ENCODE measurements at places on chromosomes 6 and 20.

GRCh38 chr6:126616866-126617265, 277.0 kb downstream of the CENPW start:
- no peak for DNase-seq

- peak; percentile 34 for DNase-seq
Measured at GRCh38 chr6:106117579-106117978, 31.4 kb downstream of the PRDM1 start.

GRCh38 chr20:16693278-16693677, 36.5 kb upstream of the SNRPB2 start:
- no peak for DNase-seq

GRCh38 chr6:113693851-113694250, 163.3 kb upstream of the MARCKS start:
- no peak for DNase-seq

DNA sequence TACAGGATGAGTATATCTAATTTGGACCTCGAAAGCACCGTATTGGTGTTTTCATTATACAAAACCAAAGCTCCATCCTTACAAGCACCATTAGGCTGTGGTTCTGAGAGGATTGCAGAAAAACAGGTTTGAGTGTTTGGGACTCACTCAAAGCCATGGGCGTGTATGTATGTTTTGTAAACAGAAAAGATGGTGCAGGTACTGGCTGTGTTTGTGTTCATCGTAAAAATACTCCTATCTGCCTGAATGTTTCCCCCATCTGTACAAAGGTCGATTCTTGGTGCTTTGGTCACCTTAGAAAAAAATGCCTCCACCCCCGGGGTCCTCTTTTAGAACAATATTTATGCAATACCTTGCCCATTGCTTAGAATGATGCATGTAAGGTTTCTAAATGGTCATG, 286.6 kb downstream of the TSHZ2 start:
- no peak for DNase-seq

- no peak for DNase-seq
Measured at GRCh38 chr6:15336900-15337560, 91.2 kb downstream of the JARID2 start.

DNA sequence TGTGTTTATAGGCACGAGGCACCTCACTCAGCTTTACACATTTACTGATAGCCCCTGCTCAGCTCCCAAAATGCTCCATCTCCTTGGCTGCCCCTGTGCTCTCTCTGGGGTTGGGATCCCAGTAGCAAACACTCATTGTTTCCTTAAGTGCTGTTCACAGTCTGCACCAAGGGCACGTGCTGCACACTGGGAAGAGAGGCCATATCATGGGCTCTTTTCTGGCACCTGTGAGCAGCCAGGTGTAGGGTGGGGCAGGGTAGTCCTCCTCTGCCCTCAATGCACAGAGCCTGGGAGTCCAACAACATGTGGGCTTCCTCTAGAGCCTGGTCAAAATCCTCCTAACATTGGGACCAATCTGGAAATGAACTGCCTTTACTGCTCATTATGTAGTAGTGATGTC, 67.9 kb downstream of the BANF2 start:
- no peak for DNase-seq

GRCh38 chr6:113694278-113695077, 162.7 kb upstream of the MARCKS start:
- no peak for DNase-seq

GRCh38 chr6:141808662-141809061, 324.1 kb upstream of the GJE1 start:
- DNase-seq, result no peak

GRCh38 chr20:15814911-15815310, 758.3 kb downstream of the KIF16B start:
- DNase-seq, result no peak

GRCh38 chr20:38326309-38326708, 20.0 kb upstream of the LBP start:
- DNase-seq, result no peak

GRCh38 chr6:159196430-159196975, 27.3 kb downstream of the FNDC1 start:
- no peak for DNase-seq

DNA sequence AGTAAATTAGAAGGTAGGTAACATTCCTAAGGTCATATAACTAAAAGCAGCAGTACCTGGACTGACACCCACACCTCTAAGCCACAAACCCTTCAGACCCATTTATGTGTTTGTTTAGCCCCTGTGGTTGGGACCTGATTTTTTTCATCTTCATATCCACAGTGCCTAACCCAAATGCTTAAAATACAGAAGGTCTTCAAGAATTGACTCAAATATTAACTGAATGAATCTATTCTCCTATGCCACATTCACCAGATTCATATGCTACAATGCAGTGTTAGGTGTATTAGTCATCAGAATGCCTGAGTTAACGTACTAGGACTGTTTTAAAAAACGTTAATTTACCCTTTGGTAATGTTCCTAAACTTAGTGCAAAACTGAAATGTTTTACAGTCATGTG, 124.8 kb downstream of the AHI1 start:
- no peak for DNase-seq

DNA sequence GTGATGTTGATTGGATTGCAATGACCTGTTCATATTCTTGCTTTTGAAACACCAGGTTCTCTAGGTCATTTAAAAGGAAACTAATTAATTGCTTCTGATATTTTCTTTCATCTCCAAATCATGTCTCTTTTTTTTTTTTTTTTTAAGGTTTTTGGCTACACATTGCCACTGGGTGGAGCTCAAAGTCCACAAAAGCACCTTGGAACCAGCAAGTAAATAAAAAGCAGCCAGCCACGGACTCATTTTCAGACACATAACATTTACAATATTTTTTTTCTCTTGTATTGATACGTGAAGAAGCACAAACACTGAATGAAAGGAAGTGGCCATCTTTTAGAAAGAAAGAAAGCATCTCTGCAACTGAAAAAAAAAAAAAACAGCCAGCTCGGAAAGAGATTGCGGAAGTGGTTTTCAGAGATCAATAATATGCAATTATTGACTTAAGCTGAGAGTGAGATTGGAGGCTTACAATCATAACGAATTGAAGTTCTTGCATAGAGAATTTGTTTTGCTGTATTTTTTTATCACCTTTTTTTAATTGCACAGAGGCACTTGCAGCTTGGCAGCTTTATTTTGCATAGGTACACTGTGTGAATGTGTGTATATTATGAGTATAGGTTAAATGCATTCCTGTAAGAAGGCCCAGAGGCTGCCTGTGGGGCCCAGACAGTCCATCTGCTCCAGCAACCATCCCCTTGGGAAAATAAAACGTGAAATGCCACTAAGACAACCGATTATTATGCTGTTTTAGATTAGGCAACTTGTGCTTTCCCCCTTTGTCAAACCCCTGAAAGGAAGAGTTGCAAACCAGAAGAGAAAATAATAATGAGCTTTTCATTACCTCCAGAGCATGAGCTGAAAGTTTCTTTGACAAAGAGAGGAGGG, 28.2 kb downstream of the CGA start:
- no peak for DNase-seq

DNA sequence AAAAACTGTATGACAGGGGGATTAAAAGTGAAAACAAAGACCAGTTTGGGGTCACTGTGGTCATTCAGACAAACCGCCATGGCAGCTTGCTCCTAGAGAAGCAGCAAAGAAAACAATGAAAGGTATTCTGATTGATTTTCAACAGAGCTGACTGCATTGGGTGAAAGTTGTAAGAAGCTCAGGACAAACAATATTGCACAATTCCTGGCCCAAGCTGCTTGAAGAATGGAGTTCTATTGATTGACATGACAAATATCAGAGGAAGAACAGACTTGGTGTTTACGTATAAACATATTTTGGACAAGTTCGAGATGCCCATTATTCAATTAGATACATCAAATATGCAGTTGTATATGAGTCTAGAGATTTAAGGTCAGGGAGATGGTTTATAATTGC, 62.0 kb downstream of the TRIM38 start:
- no peak for DNase-seq

- no peak for DNase-seq
Measured at GRCh38 chr20:1992359-1993110, 1.3 kb downstream of the PDYN start.

GRCh38 chr20:53037621-53038020, 65.5 kb downstream of the TSHZ2 start:
- no peak for DNase-seq

- no peak for DNase-seq
Measured at GRCh38 chr20:11993886-11994461, 76.3 kb downstream of the BTBD3 start.

GRCh38 chr6:123211777-123212545, 215.9 kb downstream of the CLVS2 start:
- no peak for DNase-seq

- no peak for DNase-seq
Measured at GRCh38 chr20:55216525-55217242, 741.3 kb downstream of the DOK5 start.

DNA sequence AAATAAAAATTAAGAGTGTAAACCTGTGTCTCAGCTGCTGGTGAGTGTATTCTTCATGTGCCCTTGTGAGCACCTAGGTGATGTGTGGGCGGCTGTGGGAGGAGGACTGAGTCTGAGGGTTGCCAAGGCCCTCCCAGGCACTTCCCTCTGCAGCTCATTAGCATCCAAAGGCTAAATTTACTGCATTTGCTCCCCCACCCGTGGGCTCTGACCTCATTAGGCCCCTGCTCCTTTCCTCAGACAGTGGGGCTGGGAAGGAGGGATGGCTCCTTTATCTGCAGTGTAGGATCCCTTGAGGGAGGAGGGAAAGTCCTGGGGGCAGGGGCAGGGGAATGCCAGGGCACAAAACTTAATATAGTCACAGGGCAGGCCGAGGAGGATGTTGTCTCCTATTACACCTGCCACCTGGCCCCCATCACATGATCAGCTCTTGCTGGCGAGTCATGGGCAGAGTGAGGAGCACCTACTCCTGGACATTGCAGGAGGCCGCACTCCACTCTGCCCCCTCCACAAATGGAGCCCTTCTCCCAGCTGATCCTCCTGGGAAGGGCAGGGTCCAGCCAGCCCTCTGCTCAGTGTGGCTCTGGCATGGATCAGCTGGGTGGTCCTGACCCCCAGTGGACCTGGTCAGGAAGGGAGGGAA, 133.2 kb downstream of the MRPL14 start:
- no peak for DNase-seq

DNA sequence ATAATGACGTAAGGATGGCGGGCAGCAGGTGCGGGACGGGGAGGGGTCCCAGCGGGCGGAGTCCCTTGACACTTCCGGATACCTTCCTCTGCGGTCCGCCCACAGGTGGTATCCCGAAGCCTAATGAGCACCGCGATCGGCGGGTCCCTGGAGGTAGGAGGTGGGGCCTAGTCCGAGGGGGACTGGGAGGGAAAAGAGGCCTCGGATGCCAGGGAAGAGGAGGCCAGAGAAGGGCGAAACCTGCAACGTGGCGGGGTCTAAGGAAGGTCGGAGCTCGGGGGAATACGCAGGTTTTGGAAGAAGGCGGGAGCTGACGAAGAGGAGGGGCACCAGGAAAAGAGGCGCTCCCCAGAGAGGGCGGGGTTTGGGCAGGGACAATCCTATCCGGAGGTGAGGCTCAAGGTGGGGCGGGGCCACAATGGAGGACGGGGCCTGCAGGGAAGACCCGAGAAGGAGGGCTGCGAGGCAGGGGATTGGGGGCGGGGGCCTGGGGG, 3.7 kb downstream of the PRSS16 start:
- no peak for DNase-seq

DNA sequence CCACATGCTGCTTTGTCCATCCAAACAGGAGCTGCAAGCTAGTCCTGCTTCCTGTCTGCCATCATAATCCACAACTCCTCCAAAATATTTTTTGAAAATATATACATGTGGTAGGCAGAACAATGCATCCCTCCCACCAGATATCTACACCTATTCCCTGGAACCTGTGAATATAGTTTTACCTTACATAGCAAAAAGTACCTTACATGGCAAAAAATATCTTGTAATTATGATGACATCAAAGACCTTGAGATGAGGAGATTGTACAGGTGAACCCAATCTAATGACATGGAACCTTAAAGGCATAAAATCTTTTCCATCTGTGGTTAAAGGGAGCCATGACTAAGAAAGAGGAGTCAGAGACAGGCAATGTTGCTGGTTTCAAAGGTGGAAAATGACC, 15.3 kb upstream of the RGS17 start:
- DNase-seq, result no peak

DNA sequence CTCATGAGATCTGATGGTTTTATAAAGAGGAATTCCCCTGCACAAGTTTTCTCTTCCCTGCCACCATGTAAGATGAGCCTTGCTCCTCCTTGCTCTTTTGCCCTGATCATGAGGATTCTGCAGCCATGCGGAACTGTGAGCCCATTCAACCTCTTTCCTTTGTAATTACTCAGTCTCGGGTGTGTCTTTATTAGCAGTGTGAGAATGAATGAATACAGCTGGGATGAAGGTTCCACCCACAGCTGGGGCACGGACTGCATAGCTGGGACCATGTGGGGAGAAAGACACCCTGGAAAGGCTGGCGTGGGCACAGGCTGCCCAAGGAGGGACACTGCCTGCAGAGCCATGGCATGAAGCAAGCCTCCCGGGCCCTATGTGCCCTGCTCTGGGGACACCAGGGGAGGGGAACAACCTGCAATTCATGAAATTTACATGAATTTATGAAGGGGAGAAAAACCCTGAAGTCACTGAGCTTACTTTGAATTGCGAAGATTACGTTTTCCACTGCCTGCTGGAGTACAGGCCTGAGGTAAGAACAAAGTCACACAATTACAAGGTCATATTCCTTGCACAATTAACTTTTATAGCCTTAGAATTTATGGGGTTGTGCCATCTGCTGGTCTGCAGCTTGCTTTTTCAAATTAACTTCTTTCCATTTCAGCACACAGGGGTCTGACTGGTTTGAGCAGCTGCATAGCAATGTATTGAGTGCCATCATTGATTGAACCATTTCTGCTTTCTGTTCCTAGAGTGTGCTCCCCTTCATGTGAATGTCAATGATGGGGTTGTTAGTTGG, 46.2 kb downstream of the SLC22A1 start:
- no peak for DNase-seq

- DNase-seq, result no peak
Measured at GRCh38 chr20:7883741-7884140, 56.5 kb downstream of the HAO1 start.

DNA sequence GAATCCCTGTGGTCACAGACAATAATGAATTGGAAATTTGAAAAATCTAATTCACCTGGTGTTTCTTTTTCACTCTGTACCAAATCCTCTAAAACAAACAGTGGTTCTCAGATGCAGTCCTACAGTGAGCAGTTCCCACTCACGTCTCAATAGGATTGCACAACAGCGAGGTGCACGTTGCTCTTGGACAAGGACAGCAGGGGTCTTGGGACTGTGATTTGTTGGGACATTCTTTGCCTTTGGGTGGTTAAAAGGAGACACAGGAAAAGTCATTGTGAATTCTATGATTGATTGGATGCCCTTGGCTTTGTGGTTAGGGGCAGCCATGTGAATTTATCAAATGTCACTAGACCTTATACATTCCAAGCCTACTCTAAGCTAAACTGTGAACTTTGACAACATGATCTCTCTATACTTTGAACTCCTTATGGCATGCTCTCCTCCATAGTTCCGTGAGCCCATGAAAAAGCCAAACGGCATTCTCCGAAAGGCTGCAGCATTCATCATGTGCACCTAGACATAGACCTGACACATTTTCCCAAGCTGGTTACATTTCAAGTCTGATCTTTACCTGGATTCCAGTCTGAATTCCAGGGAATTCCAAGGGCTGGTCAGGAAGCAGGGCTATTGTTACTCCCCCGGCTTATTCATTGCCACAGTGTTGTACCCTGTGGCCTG, 647 bp downstream of the UNC93A start:
- DNase-seq, result no peak

Measured in activated gamma-delta T cell (primary cell).